Fibroblast of lung (primary cell): ENCODE measurements at places on chromosomes 2 and 18.

DNA sequence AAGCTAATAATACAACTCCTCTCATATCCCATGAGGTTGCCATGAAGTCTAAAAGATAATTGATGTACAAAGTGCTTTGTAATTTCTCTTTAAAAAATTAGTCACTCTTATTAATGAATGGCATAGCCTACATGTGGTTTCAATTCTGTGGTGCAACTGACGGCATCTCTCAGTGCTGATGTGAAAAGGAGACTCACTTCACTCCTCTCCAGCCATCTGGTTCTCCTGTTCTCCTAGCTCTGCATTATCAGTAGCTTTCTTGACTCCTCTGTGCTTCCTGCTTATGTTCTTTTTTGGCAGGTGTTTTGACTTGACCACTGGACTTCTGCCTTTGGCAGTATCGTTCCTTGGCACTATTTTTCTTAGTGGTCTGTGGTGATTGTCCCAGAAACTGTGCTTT lies 134.9 kb upstream of the ZFP36L2 start:
- peak; percentile 29 for DNase-seq

GRCh38 chr2:19971691-19972090 lies 18.2 kb downstream of the WDR35 start:
- no peak for DNase-seq

DNA sequence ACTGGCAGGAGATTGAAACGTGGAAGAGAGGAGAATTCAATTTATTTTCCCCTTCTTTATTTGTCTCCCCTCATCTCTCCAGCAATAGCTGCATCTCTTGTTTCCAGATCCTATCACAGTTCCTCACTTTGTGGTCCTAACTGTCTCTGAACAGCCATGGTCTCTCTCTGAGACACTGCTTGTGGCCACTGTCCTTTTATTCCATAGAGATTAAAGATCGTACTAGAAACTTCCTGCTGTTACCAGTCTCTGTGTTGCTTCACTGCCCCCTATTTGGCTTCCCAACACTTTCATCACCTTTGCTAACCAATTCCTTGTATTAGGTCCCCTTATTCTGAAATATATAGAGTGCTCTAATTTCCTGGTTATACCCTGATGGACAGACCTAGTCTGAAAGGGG lies 48.9 kb upstream of the CAVIN2 start:
- DNase-seq = no peak

- peak; percentile 51 for DNase-seq
Observed at GRCh38 chr2:29011418-29012060, 30.4 kb downstream of the TOGARAM2 start.

GRCh38 chr2:55049043-55049820 lies 1.0 kb downstream of the RTN4 start:
- DNase-seq = peak; percentile 75

- DNase-seq = no peak
Observed at GRCh38 chr18:9926977-9927376, 13.2 kb downstream of the VAPA start.

- peak; percentile 56 for DNase-seq
Observed at GRCh38 chr2:134244086-134244485, 9.8 kb upstream of the MGAT5 start.
